ENCODE measurements at places on chromosomes 7 and 10.

GRCh38 chr7:74479066-74479781 lies 25.5 kb downstream of the GTF2IRD1 start:
- no peak for DNase-seq

GRCh38 chr7:37395618-37396259 lies 52.9 kb downstream of the ELMO1 start:
- DNase-seq = no peak

- no peak for DNase-seq
Observed at GRCh38 chr7:28364082-28364481, 48.2 kb upstream of the CREB5 start.

DNA sequence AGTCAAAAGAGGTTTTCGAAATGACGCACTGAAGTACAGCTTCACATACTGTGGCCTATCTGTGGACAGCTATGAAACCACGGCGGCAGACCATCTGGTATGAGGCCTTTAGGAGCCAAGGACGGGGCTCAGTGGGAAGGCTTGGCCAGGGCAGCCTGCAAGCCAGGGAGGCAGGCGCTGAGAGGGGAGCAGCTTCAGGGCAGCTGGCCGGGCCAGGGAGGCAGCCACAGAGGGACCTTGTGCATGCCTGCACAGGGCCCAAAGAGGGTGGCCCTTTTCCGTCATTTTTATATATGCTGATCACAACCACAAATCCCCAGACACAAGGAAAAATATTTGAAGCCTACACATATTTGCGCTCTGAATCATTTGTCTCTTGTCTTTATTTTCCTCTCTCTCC lies 13.5 kb downstream of the CALD1 start:
- DNase-seq = no peak

GRCh38 chr7:26567266-26567665 lies 275.6 kb downstream of the SNX10 start:
- no peak for DNase-seq
